ENCODE measurements at places on chromosomes 5 and 9.

- no peak for DNase-seq
These were observed 6.6 kb downstream of the BRD9 start for GRCh38 chr5:886036-886435.

DNA sequence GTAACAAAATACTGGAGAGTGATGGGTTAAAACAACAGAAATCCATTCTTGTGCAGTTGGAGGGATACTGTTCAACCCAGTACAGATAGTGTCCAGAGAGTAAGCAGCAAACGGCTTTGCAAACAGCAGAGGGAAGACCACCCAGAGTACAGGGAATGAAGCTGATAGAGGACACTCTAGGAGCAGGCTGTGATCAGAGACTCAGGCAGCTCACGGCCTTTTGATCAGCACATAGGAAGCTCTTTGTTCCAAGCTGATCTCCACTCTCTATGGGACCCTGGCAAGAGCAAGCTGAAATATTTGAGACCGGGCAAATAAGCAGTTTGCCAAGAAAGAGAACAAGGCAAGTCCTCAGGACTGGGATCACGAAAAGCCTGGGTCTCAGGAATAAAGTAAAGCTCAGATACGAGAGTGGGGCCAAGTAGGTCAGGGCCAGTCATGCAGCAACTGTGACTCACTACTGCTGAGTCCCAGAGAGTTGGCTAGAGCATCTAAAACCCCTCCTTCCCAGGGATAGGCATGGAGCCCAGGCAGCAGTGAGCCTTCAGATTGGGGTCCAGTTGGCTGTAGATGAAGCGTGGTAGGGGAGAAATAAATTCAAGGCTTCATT lies 52.4 kb downstream of the MELK start:
- no peak for DNase-seq

DNA sequence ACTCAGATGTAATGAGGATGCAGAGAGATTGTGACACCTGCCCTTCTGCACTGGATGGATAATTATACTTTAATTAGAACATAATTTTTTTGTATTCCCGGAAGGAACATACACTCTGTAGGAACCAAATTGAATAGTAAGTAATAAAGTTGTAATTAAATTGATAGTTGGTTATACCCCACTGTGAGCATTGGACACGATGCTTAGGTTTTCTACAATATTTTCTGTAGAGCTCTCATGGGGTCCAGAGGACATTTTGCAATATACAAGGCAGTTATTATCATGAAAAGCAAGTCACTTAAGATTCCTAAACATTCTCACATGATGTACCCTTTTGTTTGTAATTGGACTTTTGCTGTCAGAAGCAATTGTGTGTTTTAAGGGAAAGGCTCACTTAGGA lies 63.4 kb downstream of the DIRAS2 start:
- no peak for DNase-seq

DNA sequence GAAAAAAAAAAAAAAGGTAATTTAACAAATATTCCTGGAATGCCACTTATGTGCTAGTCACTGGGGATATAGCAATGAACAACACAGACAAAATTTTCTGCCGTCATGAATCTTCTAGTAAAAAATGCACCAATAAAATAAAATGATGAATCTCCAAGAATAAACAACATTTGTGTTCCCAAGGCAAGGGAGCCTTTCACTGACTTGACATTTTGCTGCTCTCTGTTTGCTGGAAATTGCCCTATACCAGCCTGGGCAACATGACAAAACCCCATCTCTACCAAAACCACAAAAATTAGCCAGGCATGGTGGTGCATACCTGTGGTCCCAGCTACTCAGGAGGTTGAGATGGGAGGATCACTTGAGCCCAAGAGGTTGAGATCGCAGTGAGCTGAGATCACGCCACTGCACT lies 64.5 kb upstream of the ERBIN start:
- no peak for DNase-seq

- no peak for DNase-seq
These were observed 246.7 kb upstream of the TRPM3 start for GRCh38 chr9:71368157-71368556.

- DNase-seq = no peak
These were observed 27.5 kb upstream of the BOD1 start for GRCh38 chr5:173643964-173644363.

- DNase-seq = no peak
These were observed 24.3 kb upstream of the FAT2 start for GRCh38 chr5:151615431-151615830.

DNA sequence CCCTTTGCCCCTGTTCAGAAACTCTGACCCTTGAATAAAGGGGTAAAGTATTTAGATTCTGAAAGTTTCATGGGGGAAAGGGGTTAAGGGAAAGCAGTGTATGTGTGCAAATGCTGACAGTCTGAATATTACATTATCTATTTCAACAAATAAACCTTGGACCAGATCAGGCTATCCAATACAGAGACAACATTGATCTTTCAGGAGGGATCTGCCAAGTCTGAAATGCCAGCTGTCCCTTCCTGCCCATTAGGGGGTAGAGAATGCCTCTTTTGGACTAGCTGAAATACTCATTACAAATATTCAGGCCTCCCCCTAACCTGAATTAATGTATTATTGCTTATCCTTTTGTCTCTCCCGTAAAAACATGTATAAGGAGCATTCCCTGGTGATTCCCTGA lies 219.5 kb downstream of the NR3C1 start:
- no peak for DNase-seq

DNA sequence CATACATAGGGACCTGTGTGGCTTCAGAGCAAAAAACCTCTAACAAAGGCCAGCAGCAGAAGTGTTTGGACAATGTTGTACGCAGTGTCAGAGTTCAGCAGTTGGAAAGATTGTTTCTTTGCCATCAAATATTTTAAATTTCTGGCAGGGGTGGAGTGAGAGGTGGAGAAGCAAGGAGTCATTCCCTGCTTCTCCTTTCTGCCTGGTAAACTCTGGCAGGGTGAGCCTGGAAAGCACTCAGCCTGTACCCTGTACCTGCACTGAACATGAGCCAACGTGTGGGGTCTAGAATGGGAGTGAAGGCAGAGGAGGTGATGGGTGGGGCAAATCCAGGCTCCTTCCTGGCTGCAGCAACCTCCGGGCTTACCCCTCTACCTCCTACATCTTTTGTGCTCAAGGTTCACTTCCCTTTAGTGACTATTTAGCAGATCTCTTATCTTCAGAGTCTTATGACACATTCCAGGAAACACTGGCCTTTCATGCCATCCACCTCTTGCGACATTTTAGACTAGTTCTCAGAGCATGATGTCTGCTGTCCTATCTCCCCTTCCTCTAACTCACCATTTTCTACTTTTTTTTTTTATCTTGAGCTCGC lies 445.0 kb upstream of the PIK3R1 start:
- no peak for DNase-seq

Data from stimulated activated CD8-positive, alpha-beta memory T cell treated with anti-CD3 and anti-CD28 coated beads, Interleukin-7, amount 100 ng/mL, for 4 hours (primary cell).